DND-41 (cell line): ENCODE measurements at places on chromosomes 6 and 20.

DNA sequence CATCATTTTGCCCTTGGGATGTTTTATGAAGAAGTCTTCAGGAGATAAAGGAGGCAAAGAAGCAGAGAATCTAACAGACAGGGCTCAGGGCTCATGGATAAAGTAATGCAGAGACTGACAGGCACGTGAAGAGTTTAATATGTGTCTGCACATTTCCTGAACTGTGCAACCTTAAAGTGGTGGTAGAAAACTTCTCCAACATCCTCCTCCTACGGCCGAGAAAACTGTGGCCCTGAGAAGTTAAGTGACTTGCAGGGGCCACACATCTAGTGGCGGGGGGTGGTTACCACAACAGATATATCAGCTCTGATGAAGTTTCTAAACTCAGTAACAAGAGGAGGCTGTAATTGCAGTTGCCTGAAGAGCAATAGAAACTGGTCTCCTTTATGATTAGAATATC lies 61.0 kb downstream of the SOBP start:
- DNase-seq: no peak

DNA sequence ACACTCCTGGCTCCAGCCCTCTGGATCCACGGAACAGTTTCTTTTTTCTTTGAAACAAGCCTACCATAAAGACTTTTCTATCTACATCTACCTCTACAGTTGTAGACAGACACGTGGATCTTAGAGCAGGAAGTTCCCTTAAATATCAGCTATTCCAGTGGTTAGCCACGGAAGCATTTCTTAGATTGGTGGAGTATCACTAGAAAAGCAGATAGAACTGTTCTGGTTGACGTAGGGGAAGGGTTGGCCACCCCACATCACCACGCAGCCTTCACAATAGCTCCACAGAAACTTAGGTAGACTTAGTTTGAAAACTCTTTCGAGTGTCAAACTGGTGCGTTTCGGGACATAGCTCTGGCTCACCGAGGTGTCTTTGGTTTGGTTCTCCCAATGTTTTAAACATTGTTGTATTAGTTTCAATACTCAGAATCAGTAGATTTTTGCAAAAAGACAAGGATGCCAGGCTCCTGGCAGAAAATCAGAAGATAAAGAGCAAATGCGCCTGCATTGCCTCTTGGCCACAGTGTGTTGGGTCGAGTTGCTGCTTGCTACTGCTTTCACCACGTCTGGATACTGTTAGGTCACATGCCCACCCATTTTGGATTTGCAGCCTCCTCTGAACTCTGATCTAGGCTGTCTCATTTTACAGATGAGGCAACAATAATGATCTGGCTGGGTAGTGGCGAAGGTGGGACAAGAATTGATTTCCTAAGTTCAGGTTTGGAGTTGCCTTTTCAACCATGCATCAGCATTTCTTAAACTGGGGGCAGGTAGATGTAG lies 71.5 kb upstream of the DTNBP1 start:
- DNase-seq: no peak

GRCh38 chr20:50313827-50314677 lies 123.4 kb downstream of the CEBPB start:
- no peak for DNase-seq

GRCh38 chr20:25049261-25050060 lies 8.5 kb downstream of the ACSS1 start:
- DNase-seq: no peak
